Glomerular endothelial cell (primary cell): ENCODE measurements at places on chromosomes 11 and 22. TPM values are rescaled to one million over a fixed set of nuclear protein-coding genes. Genes with fewer than 3 reads are reported as not detected.

Gene IGLL5
- not detected in 2 replicates for total RNA-seq

Gene APOL4
- 2.7 and 2.9 TPM in 2 replicates for total RNA-seq

Gene FAT3
- total RNA-seq = 0.97 and 3.3 TPM in 2 replicates

Gene MISFA
- 1.4 TPM in 1 of 2 replicates, not detected in the other for total RNA-seq

Gene UPB1
- total RNA-seq = 0.24 and 0.35 TPM in 2 replicates

Gene EI24
- 128 and 189 TPM in 2 replicates for total RNA-seq

Gene RFPL2
- total RNA-seq = not detected in 2 replicates

Gene RFPL3
- not detected in 2 replicates for total RNA-seq

Gene MPPED2
- not detected in 2 replicates for total RNA-seq

Gene NOX4
- total RNA-seq = 37.7 and 65.5 TPM in 2 replicates

Gene ZBED4
- total RNA-seq = 19.0 and 25.9 TPM in 2 replicates

Gene OR52H1
- not detected in 2 replicates for total RNA-seq

Gene EMID1
- 2.3 and 12.0 TPM in 2 replicates for total RNA-seq

Gene SLC2A11
- total RNA-seq = 10.5 and 17.1 TPM in 2 replicates

Gene H19
- total RNA-seq = 91.3 and 154 TPM in 2 replicates

Gene ENDOD1
- 29.0 and 29.8 TPM in 2 replicates for total RNA-seq

Gene UPK3A
- not detected in 2 replicates for total RNA-seq

Gene PARVB
- total RNA-seq = 118 and 222 TPM in 2 replicates

Gene RBM4
- total RNA-seq = 112 and 115 TPM in 2 replicates

Gene LRFN4
- total RNA-seq = 37.9 and 49.7 TPM in 2 replicates

Gene CALCA
- not detected in 2 replicates for total RNA-seq

Gene XKR3
- not detected in 2 replicates for total RNA-seq

Gene RIC3
- not detected in 2 replicates for total RNA-seq

Gene CCDC179
- total RNA-seq = not detected in 2 replicates

Gene ZNF214
- total RNA-seq = 0.41 and 0.44 TPM in 2 replicates

Gene SNX32
- 0.63 TPM in 1 of 2 replicates, not detected in the other for total RNA-seq

Gene MCHR1
- 0.88 TPM in 1 of 2 replicates, not detected in the other for total RNA-seq

Gene MRGPRX3
- not detected in 2 replicates for total RNA-seq

Gene ZBTB16
- 6.9 and 10.9 TPM in 2 replicates for total RNA-seq

Gene DSCAML1
- 0.05 TPM in 1 of 2 replicates, not detected in the other for total RNA-seq

Gene OR8B2
- not detected in 2 replicates for total RNA-seq

Gene CEP126
- 0.15 and 0.58 TPM in 2 replicates for total RNA-seq

Gene INPP5J
- total RNA-seq = 0.35 and 2.1 TPM in 2 replicates

Gene CD3D
- total RNA-seq = not detected in 2 replicates

Gene OR10A4
- total RNA-seq = not detected in 2 replicates

Gene FAM227A
- total RNA-seq = 1.9 and 3.3 TPM in 2 replicates

Gene DUSP8
- total RNA-seq = 5.9 and 8.9 TPM in 2 replicates

Gene CHRNA10
- 0.92 and 1.5 TPM in 2 replicates for total RNA-seq

Gene MUC2
- not detected in 2 replicates for total RNA-seq

Gene HSPB2
- 0.10 TPM in 1 of 2 replicates, not detected in the other for total RNA-seq

Gene EXPH5
- total RNA-seq = 0.82 TPM in 2 replicates

Gene C22orf42
- not detected in 2 replicates for total RNA-seq

Gene LMO2
- 47.8 and 67.6 TPM in 2 replicates for total RNA-seq

Gene FGF19
- not detected in 2 replicates for total RNA-seq
